ENCODE measurements at places on chromosomes 3 and 15.

GRCh38 chr3:50112462-50112861, 23.7 kb downstream of the RBM5 start:
- DNase-seq = no peak

- no peak for DNase-seq
These were observed 2.4 kb downstream of the PARP3 start for GRCh38 chr3:51944451-51945021.

- no peak for DNase-seq
These were observed 13.3 kb upstream of the SSUH2 start for GRCh38 chr3:8657804-8658305.

- DNase-seq = no peak
These were observed 124.6 kb upstream of the SGO1 start for GRCh38 chr3:20310629-20311028.

GRCh38 chr15:100022806-100023205, 289.6 kb upstream of the LYSMD4 start:
- DNase-seq = no peak

All from stimulated activated CD4-positive, alpha-beta T cell treated with anti-CD3 and anti-CD28 coated beads, TNF-alpha, amount 100 ng/mL, for 4 hours (primary cell).